Anterior cingulate cortex (tissue), 58 donors: ENCODE measurements at places on chromosomes 1 and 21.
A peak's percentile ranks its signal among the peaks of the same experiment; 100 is the strongest.

DNA sequence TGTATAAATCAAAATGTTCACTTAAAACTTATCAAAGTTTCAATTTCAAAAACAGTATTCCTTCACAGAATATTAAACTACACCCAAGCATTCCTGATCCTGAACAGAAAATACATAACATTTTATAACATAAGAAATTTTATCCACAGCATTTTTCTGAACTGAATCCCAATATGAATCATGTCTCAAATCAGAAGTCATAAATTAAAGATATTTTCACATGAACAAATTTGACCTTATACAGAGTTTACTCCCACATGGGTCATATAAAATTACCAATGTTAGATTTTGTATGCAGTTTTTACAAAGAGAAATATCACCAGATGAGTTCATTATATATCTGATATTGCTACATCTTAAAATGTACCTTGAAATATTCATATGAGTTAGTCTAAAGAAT lies 48.6 kb upstream of the ASPM start:
- DNase-seq: no peak

DNA sequence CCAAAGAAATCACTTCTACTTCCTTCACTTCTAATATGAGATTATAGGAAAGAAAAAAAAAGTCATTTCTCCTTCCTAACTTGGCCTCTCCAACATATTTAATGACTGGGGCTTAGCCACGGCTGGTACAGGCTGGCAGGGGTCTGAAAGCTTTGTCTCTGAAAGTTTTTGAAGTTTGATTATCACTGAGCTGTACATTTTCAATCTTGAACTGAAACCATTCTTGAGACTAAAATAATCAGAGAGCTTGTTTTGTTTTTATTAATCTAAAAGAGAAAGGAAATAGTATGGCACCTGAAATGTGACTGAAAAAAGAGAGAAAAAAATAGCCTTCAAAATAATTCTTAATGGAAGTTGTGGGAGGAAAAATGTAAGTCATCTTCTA lies 3.8 kb upstream of the KRTAP19-8 start:
- DNase-seq: no peak

DNA sequence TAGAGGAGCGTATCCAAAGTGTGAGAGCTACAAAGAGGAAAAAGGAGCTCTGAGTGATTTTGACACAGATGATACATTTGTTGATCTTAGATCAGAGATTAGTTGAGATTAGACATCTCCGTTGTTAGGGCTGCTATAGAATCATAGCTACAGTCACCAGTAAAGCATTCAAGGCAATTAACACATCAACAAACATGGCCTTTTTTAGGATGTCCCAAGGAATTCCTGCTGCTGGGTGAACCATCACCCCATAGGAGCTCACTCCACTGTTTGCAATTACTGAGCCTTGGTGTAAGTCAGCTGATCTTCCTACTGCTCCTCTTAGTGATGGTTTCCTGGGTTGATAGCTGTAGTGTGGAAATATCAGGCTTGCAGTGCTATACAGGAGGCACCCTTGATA lies 6.7 kb upstream of the RSRP1 start:
- DNase-seq: no peak

GRCh38 chr1:97925151-97925550 lies 4.3 kb upstream of the DPYD start:
- no peak for DNase-seq

- no peak for DNase-seq
Measured at GRCh38 chr1:9284061-9284460, 8.6 kb upstream of the SPSB1 start.

- DNase-seq: no peak
Measured at GRCh38 chr1:215523128-215523861, 43.8 kb upstream of the KCTD3 start.

DNA sequence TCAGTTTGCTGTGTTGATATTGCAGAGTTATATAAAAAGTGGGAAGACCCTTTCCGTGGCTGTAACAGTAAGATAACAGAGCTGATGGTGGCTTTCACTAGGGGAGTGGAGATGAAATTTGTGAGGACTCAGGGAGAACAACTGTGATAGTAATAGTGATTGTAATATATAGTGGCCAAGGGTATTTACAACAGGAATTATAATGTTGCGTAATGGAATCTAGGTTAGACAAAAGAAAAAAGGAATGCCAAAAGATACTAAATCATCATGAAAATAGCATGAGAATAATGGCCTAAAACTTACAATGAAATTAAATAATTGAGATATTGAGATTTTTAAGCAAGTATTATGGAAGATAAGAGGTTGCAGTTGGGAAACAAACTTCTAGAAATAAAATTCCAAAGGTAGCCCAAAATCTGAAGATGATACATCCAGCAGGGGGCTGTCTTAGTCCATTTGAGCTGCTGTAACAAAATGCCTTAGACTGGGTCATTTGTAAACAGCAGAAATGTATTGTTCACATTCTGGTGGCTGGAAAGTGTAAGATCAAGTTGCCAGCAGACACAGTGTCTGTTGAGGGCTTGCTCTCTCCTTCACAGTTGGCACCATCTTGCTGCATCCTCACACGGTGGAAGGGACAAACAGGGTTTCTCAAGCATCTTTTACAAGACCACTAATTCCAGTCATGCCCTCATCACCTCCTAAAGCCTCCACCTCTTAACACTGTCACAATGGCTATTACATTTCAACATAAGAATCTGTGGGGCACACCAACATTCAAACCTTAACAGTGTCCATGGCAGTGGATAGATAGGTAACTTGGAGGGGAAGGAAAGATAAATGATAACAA lies 711.2 kb downstream of the MRPL39 start:
- DNase-seq: no peak

GRCh38 chr1:222867316-222867715 lies 52.5 kb downstream of the DISP1 start:
- DNase-seq: no peak

DNA sequence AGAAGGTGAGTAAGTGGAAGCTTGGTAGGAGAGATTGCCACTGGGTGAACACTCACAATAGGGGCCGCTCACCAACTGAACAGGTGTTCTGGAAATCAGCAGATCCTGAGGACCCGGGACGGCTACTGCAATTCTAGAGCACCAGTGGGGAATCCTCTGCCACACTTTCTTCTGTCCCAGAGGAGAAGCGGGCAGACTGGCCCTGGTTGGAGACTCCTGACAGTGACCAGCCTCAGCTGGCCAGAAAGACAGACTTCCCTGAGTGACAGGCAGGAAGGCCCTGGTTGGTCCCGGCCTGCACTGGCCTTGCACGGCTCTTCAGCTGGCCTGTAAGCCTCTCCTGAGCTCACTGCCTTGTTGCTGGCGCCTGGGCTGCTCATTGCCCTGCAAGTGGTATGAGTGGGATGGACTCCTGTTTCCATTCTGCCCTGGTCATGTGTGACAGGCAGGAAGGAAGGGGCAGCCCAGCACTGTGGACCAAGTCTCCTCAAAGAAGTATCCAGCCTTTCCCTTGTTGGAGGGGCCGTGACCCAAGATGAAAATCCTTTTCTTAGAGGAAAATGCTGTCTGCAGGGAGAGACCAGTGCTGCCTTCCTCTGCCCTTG lies 34.5 kb downstream of the MAN1C1 start:
- no peak for DNase-seq

- DNase-seq: no peak
Measured at GRCh38 chr1:147545133-147545532, 3.8 kb downstream of the BCL9 start.

- no peak for DNase-seq
Measured at GRCh38 chr1:152495066-152495675, 15.4 kb upstream of the LCE5A start.

DNA sequence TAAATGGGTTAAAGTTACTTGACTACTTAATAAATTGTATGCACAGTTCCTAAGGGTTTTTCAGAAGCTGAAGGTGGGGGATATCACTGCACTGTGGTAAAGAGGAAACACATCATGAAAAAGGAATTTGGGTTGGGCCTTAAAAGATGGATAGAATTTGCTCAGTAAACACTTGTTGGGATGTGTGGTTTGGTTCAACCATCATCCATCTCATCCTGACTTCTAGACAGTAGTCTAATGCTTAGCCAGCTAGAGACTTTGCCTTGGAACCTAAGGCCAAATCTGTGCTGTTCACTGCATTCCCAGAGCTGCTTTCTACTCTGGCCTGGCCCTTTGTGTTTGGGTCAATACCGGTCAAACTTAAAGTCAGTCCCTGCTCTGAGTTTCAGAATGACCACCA lies 30.6 kb downstream of the LY9 start:
- no peak for DNase-seq

GRCh38 chr1:62312698-62313097 lies 6.5 kb downstream of the KANK4 start:
- DNase-seq: no peak

- no peak for DNase-seq
Measured at GRCh38 chr1:24564695-24565094, 8.8 kb downstream of the NCMAP start.

GRCh38 chr1:146029117-146029516 lies 7.6 kb upstream of the HJV start:
- DNase-seq: no peak

- DNase-seq: peak; percentile 36
Measured at GRCh38 chr1:107139833-107140702, 771 bp upstream of the NTNG1 start.

- no peak for DNase-seq
Measured at GRCh38 chr1:209406595-209406994, 176.9 kb upstream of the CAMK1G start.

DNA sequence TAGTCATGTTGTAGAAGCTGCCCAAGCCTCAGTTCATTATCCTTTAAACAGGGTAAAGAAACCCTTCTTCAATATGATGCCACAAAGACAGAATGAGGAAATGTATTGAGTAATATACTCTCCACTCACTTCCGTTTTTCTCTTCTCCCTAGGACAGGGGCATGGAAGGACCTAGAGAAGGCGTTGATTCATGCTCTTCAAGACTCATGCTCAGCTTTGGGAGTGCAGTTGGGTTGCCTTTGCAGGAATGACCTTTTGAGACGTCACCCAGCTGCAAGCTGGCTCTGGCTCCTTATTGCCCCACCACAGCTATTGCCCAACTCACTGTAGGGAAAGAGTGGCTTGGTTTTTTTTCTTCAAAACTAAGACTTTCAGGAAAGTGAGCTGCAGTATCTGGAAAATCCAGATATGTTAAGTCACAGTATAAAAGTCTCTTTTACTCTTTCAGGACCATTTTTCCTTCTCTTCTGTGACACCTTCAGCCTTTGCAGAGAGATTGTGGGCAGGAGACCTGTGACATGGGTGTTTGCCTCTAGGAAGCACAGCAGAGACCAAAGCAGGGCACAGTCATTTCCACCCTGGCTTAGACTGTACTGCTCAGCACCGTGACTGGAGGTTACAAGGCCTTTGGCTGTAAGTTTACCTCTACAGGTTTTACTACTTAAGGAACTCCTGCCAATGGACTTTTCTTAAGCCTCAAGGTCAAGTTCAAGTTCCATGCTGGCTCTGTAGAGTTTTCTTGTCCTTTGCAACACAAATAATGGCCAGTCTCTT lies 39.5 kb downstream of the XCL2 start:
- no peak for DNase-seq

DNA sequence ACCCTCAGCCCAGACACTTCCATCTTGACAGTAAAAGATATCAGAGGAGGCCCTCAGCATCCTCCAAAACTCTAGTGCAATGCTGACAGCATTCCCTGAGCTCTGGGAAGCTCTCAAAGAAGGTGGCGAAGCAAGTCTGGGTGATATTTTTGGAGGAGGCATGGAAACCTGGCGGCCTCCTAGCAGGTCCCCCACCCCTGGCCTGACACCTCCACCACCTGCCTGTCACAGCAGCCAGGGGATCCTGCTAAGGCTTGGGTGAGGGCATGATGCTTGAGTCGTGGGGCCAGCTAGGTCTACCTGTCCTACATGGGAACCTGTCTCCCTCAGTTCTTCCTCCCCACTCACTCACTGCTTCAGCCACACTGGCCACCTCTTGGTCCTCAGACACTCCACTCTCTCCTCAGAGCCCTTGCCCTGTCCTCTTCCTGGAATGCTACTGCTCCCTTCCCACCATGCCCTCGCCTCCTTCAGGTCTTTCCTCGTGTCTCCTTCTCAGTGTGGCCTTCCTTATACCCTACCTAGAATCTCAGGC lies 8.5 kb downstream of the DHRS3 start:
- no peak for DNase-seq

DNA sequence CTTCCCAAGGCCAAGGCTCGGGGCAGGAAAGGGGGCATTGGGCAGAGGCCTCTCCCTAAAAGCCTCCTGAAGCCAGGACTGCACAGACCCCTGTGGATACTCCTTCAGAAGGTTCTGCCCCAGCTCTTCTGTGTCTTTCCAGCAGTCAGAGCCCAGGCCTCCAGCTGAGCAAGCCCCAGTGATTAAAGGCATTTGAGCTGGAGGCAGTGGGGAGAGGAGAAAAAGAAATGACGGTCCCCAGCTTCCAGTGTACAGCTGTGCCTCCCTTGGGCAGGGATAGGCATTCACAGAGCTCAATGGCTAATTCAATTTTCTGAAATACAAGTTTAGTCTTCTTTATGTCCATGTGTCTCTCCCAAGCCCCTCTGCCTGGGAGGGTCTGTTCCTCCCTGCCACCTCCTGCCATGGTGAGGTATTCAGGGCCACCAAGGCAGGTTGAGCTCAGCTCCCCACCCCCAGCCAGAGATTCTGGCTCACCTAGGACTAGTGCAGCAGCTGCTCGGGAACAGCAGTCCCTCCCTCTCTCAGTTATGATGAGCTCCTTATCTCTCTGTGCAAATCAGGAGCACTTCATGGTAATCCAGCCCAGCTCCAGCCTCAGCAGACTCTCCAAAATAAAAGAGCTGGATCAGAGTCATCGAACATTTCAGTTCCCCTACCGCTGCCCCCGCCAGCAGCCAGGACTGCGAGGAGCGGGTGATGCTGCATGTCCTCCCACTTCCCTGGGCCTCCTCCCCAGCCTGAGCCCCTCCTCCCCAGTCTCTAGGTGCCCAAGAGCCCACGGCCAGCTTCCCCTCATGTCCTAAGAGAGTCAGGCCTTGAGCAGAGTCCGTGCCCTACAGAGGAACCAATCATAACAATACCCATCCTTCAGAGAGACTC lies 208.4 kb upstream of the ZC3H12A start:
- no peak for DNase-seq

GRCh38 chr1:154941333-154942013 lies 5.0 kb upstream of the PMVK start:
- no peak for DNase-seq

GRCh38 chr1:230332061-230332460 lies 94.1 kb downstream of the PGBD5 start:
- no peak for DNase-seq

- no peak for DNase-seq
Measured at GRCh38 chr1:89607156-89607555, 25.8 kb upstream of the LRRC8C start.

- no peak for DNase-seq
Measured at GRCh38 chr1:38525343-38526043, 334.1 kb downstream of the RRAGC start.

DNA sequence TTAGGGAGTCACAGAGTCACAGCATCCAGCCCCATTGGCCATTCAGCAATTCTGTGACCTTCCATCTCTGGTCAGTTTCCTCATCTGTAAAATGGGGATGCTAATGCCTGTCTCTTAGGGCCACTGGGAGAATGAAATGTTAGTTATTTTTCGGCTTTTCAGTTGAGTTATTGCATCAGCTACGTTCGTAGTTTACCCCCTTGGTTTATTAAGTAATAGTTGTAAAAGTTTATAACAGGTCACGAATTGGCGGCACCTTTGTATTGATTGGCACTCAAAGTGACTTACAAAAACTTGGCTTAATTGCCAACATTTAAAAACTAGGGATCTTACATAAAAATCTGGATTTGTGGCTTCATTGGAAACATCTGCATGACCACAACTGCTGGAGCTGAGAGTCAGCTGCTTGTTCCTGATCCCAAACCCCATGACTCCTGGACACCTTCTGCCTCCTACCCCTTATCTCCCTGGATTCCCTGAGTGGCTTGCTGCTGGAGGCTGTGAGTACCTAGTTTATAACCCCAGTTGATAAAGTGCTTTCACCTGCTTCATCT lies 23.0 kb upstream of the SLC1A7 start:
- DNase-seq: no peak
